ENCODE measurements at places on chromosomes 6 and 20.

DNA sequence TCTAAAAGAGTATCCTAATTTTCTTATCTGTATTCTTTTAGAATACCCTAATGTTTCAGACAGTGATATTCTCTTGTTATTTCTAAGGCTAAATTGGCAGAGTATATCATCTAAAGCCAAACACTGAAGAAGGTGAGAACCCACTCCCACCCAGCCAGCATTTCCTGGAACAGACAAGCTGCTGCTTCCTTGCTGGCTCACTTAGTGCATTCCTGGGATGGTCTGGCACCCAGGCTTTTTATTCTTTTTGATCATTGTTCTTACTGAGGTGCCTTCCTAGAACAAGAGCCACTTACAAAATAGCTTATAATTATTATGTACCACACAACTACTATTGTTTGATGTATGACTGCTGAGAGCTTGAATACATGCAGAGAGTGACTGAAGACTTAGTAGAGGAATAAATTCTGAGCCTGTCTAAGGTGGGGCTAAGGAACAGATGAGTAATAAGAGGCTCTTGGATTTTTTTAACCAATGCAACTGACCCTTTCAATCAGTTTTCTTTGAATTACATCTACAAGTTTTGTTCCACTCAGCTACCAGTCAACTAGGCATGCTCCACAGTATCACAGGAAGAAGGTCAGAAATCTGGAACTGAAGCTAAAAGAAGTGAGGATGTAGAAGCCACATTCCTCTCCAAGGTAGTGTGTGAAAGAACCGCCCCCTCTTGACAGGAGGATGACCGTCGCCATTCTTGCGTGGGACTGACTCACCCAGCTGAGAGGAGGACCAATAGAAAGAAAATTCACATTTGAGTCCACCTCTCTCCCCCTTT is 30.1 kb downstream of the PRPH2 start:
- DNase-seq: no peak

GRCh38 chr6:25312034-25312620 is 33.0 kb downstream of the CARMIL1 start:
- no peak for DNase-seq

- no peak for DNase-seq
These were observed 80.3 kb downstream of the BACH2 start for GRCh38 chr6:90216072-90216977.

DNA sequence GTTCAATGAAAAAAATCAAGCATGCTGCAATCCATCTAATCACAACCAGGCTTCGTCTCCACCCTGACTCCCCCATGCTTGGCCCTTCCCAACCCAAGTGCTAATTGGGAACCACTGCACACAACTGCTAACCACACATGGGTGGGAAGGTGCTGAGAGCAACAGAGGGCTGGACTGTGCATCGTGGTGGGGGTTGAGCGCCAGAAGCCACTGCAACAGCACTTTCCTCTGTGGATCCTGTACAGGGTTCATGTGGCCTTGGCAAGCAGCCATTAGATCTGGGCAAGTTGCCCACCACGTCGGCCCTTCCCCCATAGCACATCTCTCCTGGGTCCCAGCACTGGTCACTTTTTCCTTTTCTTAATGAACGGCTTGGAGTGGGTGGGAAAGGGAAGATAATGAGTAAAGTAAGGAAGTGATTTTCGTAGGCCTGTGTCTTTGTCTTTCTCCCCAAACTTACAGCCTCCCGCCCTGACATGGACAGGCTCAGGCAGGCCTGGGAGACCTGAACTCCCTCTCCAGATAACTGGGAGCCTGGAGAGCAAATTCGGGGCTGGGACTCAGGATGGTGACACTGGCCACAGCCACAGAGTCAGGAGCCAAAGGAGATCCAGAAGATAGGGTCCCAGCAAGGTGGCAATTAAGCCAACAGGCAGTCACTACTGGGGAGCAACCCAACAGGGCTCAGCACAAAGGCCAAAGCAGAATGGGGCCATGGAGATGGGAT is 34.4 kb upstream of the MRPS10 start:
- peak; percentile 16 for DNase-seq

DNA sequence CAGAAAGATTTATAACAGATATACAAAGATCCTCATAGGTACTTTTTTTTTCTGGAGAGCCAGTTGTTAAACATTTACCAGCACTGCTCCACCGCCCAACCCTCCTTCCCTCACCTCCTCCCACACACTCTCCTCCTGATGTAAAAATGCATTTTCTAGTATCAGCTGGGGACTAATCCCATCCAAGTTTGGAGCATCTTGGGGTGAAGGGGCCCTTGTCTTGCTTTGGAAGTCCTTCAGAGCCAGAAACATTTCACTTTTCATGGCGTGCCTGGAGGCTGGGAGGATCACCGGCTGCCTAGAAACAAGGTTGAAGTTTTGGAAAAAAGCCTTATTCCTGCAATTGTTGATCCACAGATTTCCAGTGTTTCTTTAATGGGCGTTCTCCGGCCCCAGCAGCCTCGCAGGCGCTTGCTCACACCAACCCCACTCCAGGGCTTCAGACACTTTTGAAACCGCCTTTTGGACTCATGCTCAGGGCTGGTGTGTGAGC is 165.1 kb upstream of the AFDN start:
- DNase-seq: no peak

DNA sequence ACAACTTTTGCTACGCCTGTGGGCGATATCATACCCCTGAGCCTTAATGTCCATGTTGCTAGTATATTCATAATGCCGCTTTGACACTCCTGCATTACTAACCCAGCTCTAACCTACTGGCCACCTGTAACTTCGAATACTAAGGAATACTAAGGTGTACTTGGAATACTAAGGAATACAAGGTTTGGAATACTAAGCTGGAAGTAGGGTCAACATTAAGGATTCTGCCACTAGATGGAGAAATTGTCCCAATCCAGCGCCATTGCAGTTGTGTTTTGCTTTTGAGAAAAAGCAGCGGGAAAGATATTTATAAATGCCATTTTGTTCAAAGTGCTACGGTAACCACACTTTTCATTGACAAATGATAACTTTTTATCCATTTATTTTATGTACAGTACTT is 10.7 kb downstream of the TBXT start:
- DNase-seq: no peak

GRCh38 chr6:43990275-43990626 is 137.0 kb downstream of the MRPL14 start:
- no peak for DNase-seq

GRCh38 chr20:1467355-1468116 is 887 bp upstream of the NSFL1C start:
- no peak for DNase-seq

DNA sequence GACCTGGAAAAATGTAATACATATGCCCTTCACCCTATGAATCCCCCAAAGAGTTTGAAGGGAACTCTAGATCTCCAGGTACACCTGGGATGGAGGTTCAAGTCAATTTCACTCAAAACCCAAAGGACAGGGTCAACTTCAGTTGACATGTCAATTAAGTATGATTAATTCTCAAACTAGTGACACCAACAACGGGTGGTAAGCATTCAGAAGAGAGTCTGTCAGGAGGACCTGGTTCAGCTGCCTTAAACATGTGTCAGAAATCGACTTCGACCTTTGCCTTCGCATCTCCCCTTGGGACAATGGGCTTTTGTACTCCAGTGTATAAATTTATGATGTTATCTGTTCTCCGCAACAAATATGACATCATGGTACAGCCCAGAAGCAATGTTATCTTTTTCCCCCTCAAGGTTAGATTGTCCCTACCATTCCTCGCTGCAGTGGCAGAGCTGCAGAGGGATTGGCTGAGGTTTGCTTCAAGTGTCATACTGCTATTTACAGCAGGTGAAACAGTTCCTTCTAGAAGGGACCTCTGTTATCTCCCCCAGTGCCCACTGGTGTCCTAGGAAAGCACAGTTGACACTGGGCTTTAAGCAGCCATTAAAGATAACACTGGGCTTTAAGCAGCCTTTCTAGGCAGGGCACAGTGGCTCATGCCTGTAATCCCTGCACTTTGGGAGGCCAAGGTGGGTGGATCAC is 94.7 kb upstream of the SNX9 start:
- DNase-seq: no peak

GRCh38 chr6:124466949-124467348 is 495.3 kb upstream of the RNF217 start:
- no peak for DNase-seq

GRCh38 chr6:69631552-69632346 is 165.1 kb downstream of the LMBRD1 start:
- no peak for DNase-seq

DNA sequence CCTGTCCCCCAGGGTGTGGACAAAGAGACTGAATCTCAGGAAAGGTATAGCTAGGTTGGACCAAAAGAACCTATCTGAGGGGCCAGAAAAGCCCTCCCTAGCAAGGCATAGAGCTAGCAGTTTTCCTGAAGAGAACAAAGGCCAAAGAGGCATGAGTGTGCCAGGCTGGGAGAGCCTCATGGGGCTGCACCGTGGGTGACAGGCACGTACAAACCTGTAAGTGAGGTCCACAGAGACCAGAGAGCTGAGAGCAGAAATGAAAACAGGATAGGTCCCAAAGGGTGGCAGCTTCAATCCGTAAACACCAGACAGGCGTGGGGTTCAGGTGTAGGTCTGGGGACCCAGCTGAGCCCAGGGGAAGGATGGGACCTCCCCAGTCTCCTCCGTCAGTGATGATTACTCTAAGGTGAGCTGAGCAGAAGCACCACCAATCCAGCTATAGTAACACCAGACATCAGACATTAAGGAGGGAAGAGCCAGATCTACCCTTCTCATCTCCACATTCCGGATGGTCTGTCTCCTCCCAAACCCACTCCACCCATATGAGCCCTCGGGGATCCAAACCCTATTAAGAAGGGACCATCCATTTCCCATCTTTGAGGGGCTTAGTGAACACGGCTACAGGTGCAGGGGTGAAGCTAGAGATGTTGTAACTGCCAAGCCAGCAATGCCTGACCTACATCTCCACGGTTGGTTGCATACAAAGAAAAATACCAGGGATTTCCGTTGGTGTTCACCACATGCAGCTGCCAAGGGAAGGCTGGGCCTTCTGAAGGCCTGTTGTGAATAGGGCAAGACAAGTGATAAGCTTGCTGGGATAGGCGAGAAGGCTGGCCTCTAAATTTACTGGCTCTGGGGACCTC is 38.3 kb downstream of the BCL2L1 start:
- no peak for DNase-seq

- no peak for DNase-seq
These were observed 53.2 kb downstream of the EIF2S2 start for GRCh38 chr20:34058831-34059230.

DNA sequence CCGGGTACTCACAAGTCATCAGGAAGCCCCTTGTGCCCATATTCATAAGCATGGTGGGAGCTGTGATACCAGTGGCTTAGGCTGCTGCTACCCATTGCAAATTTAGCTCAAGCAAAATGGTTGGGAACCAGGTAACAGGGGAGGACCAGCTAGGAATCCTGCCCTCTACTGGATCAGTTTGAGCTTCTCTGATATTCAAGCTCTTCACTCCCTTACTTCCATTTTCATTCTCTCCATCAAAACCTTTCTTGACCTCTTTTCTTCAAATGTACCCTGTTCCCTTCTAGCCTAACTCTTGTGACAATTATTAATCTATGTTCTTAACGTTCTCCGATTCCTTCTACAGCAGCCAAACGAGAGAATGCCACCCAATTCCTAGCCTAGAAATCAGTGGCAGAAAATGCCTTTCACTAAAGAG is 9.7 kb downstream of the NOL7 start:
- no peak for DNase-seq

DNA sequence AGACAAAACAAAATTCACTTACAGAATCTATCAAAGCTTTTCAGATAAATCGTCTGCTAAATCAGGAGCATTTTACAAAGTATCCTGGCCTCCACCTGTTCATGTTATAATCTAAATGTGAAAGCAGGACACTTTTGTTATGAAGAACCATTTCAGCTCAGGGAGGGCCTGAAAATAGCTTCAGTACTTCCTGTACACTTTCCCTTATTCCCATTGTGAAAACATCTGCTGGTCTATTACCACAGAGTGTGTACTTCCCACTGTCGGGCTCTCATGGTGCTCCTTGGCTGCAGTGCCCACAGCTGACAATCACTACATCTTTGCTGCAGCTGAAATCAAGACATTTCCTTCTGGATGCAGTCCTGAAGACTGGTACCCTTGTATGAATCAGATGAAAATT is 128.1 kb downstream of the OPRM1 start:
- no peak for DNase-seq

DNA sequence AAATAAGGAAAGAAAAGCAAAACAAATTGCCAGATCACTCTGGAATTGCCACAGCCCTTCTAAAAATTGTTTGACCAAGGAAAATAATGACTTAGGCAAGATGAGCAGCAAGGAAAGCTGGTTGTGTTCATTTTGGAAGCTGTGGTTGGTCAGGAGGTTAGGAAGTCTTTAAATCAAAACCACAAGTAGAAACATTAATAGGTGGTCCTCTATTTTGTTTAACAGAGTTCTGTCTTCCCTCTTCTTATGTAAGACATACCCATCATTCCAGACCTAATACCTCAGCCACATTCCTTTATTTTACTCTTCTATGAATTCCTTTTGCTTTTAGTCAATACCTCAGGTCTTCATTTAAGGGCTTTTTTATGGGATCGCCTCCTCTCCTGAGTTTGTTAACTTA is 422.2 kb upstream of the PLCB4 start:
- no peak for DNase-seq
